Kasumi-1 (cell line): ENCODE measurements at places on chromosomes 2 and 18.

DNA sequence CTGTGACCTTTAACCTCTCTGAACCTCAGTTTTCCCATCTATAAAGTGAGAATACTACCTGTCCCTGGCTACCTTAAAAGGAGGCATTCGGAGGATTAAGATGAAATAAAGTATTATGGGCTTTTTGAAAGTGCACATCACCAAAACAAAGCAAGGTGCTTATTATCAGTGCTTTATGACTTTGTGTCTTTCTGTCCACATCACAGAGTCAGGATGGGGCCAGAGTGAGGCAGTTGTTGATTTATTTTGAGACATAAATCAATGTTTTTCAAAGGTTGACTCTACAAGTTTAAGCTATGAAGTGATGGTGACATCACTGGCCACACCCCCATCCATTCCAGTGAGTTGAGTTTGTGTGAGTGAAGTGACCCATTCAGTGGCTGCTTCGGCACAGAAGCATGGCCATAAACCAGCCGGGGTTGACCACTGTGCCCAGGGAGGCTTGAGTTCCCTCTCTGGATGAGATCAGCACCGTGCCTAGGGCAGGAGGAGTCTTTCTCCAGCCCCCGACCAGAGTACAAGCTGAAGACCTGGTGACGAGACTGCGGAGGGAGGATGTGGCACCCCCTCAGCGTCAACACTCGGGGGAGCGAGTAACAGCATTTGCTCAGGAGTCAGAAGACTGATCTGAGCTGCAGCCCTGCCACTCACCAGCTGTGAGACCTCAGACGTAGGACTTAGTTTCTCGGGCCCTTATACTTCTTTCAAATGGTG is 89.0 kb upstream of the PPP1CB start:
- no peak for DNase-seq

GRCh38 chr18:78517973-78518372 is 461.6 kb upstream of the SALL3 start:
- no peak for DNase-seq

- no peak for DNase-seq
These were observed 181.0 kb upstream of the SALL3 start for GRCh38 chr18:78798402-78799175.

DNA sequence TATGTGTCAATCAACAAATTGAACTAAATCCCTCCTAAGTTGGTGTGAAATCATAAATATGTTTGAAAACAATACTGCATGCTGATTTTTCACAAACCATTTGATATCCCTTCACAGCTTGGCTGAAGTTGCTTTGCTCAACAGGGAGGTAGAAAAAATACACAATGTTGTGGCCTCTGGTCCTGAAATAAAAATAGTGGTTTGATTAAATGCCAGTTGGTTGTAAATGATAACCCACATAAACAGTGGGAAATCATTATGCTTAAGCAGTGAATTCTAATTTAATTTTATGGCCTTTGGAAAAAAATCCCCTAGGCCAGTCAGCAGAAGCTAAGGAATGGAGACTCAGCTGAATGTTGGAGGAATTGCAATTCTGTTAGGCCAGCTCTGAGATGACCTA is 359.4 kb upstream of the CWC22 start:
- DNase-seq: no peak

DNA sequence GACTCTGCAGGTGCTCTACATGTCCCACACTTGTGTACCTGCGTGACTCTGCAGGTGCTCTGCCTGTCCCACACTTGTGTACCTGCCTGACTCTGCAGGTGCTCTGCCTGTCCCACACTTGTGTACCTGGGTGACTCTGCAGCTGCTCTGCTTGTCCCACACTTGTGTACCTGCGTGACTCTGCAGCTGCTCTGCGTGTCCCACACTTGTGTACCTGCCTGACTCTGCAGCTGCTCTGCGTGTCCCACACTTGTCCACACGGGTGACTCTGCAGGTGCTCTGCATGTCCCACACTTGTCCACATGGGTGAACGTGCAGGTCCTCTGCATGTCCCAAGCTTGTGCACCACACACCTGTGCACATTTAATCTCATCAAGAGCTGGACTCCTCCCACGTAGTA is 576.7 kb upstream of the SALL3 start:
- DNase-seq: no peak

DNA sequence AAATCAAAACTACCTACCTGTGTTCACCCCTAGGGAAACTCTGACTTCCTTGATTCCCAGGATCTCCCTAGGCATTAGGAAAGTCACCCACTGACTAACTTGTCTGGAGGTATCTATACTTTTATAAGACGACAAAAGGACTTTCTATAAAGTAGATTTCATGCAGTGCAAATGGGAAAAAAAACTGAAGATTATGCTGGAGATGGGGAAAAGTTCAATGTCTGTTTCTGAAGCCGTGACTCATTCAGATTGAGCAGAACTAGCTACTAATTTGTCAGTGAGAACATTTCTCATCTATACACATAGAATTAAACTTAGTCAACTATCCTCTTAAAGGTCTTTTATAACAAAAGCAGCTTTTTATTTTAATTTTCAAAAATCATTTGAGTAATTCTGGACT is 6.0 kb downstream of the SEPTIN10 start:
- no peak for DNase-seq

GRCh38 chr2:144508172-144508851 is 11.6 kb downstream of the ZEB2 start:
- no peak for DNase-seq

- DNase-seq: peak; percentile 86
These were observed 358.7 kb upstream of the TNP1 start for GRCh38 chr2:217218269-217219163.

- DNase-seq: no peak
These were observed 47.0 kb downstream of the INHBB start for GRCh38 chr2:120392923-120393322.

DNA sequence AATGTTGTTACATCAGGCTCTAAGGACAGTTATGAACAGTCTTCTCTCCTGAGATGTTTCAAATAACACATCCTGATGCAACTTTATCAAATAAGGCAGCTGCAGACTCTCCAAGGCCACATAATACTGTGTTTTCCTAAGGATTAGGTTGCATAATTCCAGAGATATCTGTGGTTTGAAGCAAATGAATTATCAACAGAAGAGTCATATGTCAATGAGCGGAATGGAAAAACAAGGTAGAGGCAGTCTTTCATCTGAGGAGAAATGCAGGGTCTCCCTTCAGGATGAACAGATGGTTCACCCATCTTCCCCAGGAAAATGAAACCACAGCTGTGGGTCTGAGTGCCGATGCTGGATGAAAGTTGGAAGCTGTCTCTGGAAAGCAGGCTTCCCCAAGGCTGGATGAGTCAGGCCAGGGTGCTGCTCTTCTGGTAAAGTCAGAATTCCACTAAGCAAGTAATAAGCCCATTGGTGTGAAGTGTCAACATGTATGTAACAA is 22.2 kb downstream of the LYG1 start:
- no peak for DNase-seq

- no peak for DNase-seq
These were observed 322.3 kb upstream of the TFPI start for GRCh38 chr2:187876554-187876953.

- no peak for DNase-seq
These were observed 5.2 kb upstream of the MAP3K2 start for GRCh38 chr2:127392828-127393578.

- no peak for DNase-seq
These were observed 188.3 kb downstream of the ETAA1 start for GRCh38 chr2:67585400-67585799.

- no peak for DNase-seq
These were observed 61.3 kb downstream of the PKP4 start for GRCh38 chr2:158518084-158518483.

DNA sequence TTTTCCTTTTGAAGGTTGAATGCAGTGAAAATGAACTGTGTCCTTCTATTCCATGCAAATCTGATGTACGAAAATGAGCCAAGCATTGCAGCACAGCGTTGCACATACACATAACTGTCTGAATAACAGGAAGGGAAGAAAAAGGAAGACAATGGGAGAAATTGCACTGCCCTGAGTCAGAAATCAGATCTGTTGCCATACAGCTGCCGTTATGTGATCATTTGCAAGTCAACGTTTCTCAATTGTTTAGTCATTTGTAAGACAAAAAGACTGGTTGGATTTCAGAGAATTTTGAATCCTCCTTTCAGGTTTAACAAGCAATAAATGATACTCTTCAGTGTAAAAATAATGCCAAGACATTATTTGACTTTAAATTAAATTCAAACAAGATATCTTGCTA is 284.1 kb downstream of the DSEL start:
- DNase-seq: no peak

DNA sequence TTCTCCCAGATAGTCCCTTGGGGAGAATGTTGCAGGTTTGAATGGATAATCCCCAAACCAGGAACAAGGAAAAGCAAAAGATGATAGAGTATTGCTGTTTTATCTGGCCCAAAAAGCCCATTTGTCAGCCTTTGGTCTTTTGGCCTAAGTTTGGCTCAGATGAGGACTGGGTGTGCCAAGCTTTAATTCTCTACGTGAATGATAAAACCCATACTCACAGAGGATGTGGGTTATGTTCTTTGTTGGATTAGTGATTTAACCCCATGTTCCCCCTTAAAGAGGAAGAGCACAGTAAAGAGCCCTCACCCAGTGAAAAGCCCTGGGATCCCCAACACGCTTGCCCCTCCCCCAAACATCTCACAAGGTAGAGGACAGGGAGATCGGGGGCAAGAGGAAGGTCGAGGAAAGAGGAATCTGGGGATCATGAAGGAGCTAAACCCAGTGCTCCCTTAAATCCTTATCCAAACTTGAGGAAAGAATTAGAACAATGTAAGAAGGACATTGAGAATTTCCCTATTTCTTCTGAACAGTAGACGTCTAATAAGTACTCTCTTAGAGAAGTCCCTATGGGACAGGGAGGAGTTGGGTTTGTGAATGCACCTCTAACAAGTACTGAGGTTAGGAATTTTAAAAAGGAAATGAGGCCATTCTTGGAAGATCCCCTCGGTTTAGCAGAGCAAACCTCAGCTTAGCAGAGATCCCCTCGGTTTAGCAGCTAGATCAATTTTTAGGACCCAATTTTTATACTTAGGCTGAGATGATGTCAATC is 105.0 kb downstream of the HIBCH start:
- no peak for DNase-seq

DNA sequence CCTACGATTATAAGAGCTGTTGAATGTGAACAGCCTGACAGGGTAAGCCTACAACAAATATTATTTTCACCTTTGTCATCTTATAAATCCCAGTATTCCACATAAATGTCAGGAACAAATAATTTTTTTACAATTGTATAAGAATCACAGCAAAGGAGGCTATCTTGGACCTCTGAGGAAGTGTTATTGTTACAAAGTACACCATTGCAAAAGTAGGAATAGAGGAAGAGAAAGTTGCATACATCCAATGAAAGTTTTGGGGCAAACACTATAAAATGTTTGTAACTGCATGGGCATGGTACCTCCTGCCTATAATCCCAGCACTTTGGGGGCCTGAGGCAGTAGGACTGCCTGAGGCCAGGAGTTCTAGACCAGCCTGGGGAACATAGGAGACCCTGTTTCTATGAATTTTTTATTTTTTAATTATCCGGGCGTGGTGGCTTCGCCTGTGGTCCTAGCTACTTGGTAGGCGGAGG is 715 bp upstream of the MEMO1 start:
- DNase-seq: no peak

DNA sequence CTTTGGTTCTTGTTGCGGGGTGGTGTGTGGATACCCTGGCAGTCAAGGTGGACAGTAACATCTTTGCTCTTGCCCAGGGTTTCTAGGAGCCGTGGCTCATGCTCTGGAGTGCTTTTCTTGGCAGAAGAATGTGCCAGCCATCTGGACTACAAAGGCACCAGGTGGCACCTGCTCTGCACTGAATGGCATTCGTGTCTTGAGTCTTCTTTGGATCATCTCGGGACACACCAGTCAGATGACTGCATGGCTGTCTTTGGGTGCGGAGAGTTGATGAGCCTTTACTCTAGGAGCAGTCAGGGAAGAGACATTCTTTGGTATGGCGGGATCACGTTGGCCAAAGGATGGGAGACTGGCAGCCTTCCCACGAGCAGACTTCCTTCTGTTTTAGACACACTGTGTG is 104.1 kb upstream of the SEC11C start:
- DNase-seq: no peak

DNA sequence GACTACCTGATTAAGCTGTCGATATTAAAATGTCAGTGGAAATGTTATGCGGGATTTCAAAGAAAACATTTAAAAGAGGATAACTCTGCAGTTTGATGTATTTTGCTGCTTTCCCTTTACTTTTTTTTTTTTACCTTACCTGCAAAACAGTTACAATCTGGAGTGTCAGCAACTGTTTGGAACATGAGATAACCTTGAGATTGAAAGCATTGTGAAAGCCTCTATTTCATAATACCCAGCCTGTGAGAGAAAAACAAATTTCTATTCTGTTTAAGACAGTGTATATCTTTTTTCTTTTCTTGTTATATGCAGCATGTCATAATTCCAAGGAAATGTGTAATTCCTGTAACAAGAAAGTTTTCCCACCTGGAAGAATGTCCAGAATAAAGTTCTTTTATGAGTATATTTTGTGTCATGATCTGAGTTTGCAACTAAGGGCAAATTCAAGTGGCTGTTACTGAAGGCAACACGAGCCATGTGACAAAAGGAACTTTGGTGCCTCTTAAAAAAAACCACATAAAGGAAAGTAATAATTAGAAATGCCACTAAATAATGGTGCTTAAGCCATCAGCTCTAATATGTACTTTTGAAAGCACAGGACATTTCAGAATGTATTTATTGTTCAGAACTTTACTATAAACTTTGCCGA is 297.0 kb upstream of the DSEL start:
- DNase-seq: no peak

- peak; percentile 96 for DNase-seq
These were observed 52.6 kb downstream of the NCK2 start for GRCh38 chr2:105797298-105797819.

GRCh38 chr2:224997802-224998201 is 44.5 kb downstream of the DOCK10 start:
- DNase-seq: no peak
